ENCODE measurements at places on chromosomes 2 and 18. TPM values are rescaled to one million over a fixed set of nuclear protein-coding genes. Genes with fewer than 3 reads are reported as not detected.

SP5 gene
- total RNA-seq: 0.73 TPM

RSAD2 gene
- 37.2 TPM for total RNA-seq

VWA3B gene
- total RNA-seq: not detected

DNA sequence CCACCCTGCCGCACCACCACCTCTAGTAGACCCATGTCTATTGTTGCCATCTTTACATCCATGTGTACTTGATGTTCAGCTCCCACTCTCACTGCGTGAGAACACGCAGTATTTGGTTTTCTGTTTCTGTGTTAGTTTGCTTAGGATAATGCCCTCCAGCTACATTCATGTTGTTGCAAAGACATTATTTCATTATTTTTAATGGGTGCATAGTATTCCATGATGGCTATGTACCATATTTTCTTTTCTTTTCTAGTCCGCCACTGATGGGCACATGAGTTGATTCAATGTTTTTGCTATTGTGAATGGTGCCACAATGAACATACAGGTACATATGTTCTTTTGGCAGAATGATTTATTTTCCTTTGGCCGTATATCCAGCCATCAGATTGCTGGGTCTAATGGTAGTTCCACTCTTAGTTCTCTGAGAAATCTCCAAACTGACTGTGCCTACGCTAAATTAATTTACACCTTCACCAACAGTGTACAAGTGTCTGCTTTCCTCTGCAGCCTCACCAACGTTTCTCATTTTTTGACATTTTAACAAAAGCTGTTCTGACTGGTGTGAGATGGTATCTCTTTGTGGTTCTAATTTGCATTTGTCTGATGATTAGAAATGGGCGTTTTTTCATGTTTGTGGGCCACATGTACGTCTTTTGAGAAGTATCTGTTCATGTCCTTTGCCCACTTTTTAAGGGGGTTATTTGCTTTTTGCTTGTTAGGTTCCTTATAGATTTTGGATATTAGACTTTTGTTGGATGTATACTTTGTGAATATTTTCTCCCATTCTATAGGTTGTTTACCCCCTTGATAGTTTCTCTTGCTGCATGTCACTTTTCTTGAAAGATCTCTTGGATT, 10.5 kb upstream of the ZNF513 start:
- no peak for DNase-seq

DNA sequence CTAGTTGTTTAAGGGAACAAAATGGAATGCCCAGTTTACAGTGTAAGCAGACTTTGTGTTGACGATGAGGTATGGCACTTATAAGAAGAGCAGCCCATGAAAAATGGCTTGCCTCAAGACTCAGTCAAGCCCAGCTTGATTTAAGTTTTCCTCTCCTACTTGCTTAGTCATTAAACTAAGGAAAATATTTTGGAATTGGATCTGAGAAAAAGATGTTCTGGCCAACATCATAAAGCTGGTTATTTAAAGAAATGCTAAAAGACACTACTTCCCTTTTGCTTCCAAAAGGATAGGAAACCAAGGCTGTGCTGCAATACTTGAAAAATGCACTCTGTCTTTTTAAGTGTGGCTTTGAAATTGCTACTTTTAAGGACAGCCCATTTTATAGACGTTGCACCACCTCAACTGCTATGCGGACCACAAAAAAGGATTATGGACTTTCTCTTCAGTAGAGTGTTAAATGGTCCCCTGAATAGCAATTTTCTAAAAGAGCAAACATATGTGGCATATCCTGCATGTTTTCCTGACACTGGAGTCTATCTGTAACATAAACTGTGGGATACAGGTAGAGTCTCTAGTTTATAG, 32.1 kb downstream of the CCDC141 start:
- no peak for DNase-seq

DNA sequence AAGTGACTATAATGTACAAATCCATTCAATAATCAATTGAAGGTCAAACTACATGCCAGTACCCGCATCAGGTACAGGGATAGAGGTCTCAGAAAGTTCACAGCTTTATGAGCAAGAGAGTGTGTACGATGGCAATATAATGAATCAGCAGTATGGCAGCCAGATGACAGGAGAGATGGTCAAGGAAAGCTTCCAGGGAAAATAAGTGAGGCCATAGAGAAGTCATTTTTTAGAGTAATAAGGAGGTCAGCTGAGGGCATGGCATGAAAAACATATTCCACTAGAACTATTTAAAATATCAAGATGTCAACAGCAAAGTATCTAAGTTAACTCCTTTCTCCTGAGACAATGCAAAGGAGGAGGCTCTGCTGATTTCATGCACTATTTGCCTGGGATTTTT, 108.0 kb downstream of the SLC8A1 start:
- no peak for DNase-seq

DNA sequence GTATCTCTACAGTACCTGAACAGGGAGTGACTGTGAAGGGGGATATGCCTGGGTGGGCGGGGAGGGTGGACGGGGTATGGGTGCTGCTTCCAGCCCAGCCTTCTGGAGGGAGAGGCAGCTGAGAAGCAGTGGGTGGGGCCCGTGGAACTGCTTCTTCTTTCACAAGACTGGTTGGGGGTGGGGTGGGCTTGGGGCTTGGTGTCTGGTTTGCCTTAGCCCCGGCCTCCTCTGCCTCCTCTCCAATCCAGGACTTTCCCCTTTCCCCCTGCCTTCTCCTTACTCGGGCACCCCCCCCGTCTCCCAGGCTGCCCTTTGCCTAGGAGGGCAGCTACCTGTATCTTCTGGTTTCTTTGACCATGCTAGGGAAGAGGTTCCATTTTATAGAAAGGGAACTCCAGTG, 233.4 kb downstream of the DYSF start:
- DNase-seq: no peak

GRCh38 chr18:495017-495416, 5.5 kb downstream of the COLEC12 start:
- DNase-seq: no peak

GRCh38 chr2:154720651-154721050, 22.2 kb downstream of the KCNJ3 start:
- no peak for DNase-seq

- no peak for DNase-seq
Measured at GRCh38 chr2:88139203-88139702, 11.4 kb upstream of the FABP1 start.

DNA sequence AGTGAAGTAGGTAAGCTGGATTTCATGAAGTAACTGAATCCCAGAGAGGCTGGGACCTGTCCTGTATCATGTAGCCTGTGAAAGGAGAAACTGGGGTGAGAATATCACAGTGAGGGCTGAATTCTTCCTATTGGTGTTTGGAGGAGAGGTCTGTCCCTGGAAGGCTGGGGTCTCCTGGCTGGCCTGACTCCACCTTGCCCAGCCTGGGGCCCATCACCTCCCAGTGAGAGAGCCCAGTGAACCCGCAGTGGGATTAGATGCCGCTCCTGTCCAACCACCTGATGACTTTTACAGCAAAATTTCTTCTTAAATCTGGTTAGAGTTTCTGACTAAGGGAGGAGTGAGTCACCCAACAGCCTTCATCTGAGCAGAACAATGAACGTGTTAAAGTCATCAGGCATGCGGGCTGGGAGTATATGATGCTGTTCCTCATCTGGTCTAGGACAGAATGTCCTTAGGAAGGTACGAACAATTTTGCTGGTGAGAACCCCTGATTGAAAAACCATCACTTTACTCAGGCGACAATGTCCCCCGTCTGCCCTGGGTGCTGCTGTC, 152.9 kb downstream of the LPIN1 start:
- DNase-seq: no peak

GRCh38 chr18:10128921-10129501, 215.2 kb downstream of the VAPA start:
- no peak for DNase-seq

DNA sequence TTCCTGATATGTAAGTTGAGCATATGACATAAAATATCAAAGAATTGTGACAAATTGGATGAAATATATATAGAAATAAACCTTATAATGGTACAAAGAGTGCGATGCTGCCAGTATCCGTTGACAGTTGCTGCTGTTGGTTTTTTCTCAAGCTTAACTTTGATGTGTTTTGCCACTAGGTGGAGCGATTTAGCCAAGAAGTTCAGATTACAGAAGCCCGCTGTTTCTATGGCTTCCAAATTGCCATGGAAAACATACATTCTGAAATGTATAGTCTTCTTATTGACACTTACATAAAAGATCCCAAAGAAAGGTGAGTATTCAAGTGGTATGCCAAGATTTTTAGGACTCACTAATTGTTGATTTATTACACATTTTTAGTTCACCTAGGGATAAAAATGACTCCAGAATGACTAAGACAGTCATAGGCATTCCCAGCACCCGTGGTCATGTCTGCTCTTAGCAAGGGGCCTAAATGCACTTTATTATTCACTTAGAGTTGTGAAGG, 2.1 kb downstream of the RRM2 start:
- DNase-seq: peak; percentile 58

GRCh38 chr18:74124642-74125041, 23.0 kb downstream of the FBXO15 start:
- DNase-seq: no peak
